Hepatocyte (in vitro differentiated cells): ENCODE measurements at places on chromosomes 7 and 10. TPM values are rescaled to one million over a fixed set of nuclear protein-coding genes. Genes with fewer than 3 reads are reported as not detected.

GRCh38 chr10:4947635-4948596 is 15.3 kb upstream of the AKR1C1 start:
- DNase-seq = peak; percentile 78

DNA sequence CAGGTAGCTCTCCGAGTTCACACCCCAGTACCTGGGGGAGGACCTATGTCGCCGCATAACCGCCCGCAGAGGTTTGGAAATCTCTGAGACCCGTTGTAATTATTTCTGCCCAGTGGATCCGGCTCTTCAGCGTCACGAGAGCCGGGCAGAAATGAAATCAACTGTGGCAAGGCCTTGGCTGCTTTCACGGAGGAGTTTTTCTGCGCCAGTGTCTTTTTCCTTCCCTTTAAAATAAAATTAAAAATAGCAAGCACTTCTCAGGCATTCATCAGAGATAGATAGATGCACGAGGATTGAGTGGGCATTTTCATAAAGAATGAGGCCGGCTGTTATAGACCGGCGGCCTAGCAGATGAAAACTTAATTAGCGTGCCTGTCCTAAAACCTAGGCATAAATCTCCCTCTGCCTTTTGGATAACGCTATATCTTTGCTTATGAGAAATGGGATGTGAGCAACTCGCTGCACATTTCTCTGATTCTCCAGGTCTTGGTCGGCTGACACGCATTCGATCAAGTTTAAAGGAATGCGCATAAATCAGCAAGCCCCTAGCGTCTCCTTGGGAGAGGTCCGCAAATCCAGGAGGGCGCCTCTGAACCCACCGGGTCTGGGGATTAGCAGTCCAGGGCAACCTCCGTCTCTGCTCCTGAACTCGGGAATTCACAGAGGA is 6.4 kb downstream of the HOXA13 start:
- DNase-seq = no peak

DNA sequence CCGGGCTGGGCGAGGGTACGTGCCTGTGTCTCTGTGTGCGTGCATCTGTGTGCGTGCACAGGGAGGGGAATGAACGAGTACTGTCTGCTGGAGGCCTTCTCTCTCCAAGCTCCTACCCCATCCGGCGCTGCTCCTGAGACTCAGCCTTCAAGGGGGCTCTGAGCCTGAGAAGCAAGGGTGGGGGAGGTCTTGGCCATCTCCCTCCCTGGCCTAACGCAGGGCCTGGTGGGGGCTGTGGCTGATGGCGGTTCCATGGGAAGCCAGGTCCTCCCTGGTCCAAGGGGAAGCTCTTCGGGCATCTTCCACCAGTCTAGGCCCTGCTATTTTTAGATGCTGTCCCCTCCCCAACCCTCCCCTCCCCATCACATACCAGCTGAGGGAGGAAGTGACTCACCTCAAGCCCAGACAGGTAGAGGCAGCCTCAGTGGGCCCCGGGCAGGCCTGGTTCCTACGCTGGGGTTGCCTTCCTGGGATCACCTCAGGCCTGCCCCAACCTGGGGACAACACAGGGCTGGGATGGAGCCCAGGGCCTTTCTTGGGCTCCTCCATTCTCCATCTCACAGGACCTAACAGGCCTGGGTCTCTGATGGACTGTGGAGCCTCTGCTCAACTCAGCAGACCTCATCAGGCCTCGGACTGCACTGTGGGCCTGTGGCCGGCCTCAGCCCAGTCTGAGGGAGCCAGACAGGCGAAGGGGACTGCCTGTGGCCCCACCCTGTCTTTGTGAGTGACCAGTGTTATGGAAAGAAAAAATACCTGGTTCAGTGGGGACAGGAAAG is 32.2 kb downstream of the DNAJB12 start:
- peak; percentile 51 for DNase-seq

- DNase-seq = no peak
Observed at GRCh38 chr7:140391634-140392033, 6.7 kb downstream of the SLC37A3 start.

- DNase-seq = no peak
Observed at GRCh38 chr10:4807761-4808507, 18.1 kb upstream of the AKR1E2 start.

Gene LRIT1
- not detected in 2 replicates for polyA plus RNA-seq

Gene GBX1
- not detected in 2 replicates for polyA plus RNA-seq

Gene CRHR2
- 0.19 and 0.21 TPM in 2 replicates for polyA plus RNA-seq
